ENCODE measurements at places on chromosomes 7 and 10.

DNA sequence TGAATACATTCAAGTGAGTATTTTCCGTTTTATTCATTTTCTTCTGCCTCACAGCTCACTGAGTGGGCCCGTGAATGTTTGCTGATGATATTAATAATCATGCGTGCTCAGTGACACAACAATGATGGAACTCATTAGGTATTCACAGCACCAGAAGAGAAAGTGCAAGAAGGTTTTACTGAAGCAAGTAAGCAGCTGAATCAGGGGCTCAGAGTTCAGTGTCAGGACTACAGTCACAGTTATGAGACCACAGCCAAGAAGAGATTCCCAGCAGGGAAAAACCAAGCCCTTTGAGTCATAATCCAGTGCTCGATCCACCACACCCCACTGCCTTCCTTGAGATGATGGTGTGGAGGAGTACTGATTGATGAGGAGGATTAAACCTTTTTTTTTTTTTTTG, 247.4 kb downstream of the KIAA1217 start:
- DNase-seq: no peak

DNA sequence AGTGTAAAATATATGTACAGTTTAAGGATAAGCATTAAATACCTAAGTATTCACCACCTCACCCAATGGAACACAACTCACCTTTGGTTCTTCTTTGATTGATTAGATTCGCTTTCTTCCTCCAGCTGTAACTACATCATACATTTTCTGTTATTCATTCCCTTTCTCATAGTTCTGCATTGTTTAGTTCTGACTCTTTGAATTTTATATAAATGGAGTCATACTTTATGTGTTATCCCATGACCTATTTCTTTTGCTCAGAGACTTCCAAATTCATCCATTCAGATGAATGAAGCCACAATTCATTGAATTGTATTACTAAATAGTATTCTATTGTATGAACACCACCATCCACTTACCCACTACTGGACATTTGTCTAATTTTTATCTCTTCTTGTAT, 12.3 kb downstream of the THNSL1 start:
- no peak for DNase-seq

DNA sequence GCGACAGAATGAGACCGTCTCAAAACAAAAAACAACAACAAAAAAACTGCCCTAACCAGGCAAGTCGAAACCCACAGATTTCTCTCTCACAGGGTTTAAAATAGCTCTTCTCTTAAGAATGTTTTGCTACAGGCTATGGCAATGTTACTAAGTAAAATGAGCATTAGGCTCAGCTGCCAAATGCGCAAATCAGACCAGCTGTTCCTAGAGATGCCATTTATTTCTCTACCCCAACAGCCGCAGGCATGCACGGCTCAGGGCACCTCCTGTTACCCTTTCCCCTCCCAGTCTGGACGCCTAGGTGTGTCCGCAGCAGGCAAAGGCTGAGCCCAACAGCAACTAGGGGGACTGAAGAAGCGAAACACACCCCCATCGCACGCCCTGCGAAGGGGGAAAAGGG, 168.3 kb upstream of the MBL2 start:
- no peak for DNase-seq

DNA sequence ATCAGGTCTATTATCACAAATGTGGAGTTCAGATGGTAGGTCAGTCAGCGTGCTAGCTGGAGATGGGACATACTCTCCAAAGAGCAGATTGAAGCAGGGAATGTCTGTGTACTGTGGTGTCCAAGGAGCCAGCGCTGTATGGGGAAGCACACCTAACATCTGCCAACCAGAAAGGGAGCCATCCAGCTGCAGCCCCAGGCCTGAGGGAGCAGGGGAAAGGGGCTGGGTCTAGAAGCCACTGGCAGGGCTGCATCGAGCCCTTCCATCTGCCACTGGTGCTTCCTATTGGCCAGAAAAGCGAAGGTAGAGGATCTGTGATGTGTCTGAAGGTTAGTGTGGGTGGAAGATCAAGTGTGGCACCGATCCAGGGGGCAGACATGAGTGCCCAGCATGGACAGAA, 8.0 kb upstream of the RAMP3 start:
- DNase-seq: no peak

GRCh38 chr7:118629898-118630438, 405.5 kb downstream of the ANKRD7 start:
- no peak for DNase-seq

DNA sequence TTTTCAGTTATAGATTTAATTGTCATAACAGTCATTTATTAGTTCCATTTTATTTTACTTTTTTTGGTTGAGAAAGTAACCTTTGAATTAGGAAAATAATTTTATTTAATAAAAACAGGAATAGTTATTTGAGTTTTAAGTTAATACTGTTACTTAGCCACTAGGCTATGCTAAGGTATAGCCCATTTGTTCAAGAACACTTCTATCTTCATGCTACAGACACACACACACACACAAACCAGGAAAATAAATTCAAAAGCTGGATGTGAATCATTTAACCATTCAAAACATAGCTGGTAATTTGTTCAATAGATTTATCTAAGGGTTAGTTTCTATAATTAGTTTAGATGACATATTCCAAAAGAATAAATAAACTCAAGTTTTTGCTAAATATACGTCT, 148.4 kb downstream of the RNF133 start:
- no peak for DNase-seq

DNA sequence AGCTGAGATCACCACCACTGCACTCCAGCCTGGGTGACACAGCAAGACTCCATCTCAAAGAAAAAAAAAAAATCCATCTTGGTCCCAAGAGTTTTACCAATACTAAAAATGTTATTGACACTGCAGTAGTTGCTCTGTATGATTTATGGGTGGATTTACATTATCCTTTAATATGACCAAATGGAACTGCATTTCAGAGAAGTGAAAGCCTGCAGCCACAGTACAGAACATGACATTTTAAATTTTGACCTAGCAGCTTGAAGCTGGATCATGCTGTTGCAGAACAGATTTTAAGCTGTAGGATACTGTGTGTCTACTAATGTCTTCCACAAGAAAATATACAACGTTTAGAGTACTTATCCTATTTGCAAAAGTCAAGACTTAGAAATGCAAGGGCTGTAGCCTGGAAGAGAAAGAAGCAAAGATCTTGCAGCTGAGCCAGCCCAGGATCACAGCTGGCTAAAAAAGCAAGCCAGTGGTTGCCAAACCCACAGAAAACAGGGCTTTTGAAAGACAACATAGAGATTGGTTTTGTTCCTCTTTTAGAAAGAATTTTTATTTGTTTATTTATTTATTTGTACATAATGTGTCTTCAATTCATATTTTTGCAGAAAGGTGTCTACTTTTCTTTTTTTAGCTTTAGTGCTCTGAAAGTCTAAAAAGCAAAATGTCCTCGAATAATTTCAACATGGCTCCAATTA, 55.2 kb upstream of the WNT16 start:
- DNase-seq: no peak

GRCh38 chr10:28410420-28411135, 107.7 kb upstream of the MPP7 start:
- DNase-seq: no peak

- DNase-seq: no peak
Measured at GRCh38 chr7:140484951-140485499, 5.7 kb upstream of the MKRN1 start.

DNA sequence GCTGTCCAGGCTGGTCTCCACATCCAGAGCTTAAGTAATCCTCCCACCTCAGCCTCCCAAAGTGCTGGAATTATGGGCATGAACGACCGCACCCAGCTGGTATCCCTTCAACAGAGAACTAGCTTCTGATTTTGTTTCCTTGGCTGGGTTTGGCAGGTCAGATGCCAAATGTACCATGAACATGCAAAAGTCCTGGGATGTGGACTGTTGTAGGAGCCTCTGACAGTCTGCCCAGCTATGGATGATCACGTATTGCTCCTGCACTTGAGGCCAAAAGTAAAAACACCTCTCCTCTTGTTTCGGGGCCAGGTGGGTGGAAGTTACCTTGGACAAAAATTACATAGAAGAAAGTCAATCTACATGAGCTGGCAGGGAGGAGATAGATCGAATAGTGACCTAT, 699.5 kb downstream of the TYW1 start:
- DNase-seq: no peak

- no peak for DNase-seq
Measured at GRCh38 chr10:21811245-21811585, 192.3 kb downstream of the DNAJC1 start.

Data from HL-60 (cell line).